D721Med (cell line): ENCODE measurements at places on chromosomes 3 and 15.

DNA sequence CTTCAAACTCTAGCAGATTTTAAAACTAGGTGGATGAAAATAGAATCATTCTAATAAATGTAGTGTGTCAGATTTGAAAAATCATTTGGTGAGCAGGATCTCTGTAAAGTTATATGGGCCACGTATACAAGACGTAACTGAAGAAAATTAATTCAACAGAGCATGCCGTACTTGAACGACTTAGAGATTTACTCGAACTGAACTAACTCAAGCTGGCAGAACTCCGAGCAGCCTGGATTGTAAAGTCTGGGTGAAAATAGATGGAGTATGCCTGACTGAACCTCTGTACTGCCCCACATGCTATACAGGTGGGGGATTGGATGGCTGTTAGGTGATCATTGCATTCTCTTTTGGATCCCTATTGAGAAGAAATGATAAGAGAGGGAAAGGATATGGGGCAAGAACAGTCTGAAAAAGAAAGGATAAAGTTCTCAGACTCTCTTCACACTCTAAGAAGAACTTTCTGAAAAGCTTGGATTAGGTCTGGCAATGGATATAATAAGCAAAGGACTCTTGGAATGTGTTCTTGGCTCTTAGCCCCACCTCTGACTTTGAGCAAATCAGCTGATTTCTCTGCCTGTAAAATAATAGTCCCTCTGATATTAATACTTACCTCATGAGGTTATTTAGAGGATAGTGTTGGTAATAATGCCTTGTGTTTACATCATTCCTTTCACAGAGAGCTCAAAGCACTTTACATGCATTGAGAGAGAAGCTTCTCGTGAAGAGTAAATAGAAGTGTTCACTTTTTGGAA lies 147.5 kb downstream of the FILIP1L start:
- no peak for DNase-seq

DNA sequence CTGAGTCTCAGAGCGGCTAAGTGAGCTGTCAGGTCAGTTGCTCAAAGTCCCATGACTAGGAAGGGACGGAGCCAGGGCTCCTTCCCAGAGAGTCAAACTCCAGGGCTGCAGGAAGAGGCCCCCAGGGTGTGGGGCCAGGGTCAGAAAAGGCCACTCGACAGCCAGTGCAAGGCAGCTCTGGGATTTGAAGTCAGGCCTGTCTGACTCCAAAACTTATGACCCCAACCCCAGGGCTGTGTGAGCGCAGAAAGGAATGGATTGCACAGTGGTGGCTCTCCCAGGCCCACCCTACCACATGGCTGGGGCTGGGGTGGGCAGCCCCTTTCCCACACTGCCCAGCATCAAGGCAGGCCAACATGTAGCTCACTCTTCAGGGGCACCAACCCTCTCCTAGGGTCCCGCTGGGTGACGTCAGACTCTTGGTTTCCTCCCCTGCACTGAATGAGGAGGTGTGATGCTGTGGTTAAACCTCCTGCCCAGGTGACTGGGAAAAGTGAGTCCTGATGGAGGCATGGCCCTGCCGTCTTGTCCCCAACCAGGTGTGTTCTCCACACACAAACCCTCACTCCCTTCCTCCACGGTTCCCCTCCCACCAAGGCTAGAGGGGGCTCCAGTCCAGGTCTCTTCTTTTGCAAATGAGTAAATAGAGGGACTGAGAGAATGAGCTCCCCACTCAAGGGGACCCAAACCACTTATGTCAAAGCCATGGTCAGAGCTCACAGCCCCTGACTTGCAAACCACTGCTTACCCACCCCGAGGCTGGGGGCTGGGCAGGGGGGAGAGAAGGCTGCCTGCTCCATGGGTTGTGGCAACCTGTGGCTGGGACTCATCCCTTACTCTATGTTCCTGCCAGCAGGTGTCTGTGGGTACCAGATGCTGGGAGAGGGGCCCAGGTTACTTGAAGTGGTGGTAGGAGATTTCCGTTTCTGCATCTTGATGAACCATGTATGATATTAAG lies 23.8 kb upstream of the CORO2B start:
- DNase-seq: no peak

GRCh38 chr3:86890741-86891396 lies 100.1 kb downstream of the VGLL3 start:
- no peak for DNase-seq

DNA sequence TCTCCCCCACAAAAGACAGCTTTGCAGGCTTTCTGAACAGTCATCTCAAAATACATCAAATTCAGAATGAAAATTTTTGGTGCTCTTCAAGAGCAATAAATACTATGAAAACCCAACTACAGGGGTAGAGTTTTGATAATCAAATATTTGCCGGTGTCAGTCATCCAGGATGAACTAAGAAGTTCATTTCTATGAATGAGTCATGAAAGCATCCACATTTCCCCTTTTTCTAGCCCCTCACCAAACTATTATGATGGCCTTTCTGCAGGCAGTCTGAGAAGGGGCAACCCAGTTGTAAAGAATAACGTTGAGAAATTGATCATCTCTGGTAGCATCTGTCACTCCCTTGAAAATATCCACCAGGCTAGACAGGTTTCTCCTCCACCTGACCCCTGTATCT lies 3.1 kb upstream of the LPCAT4 start:
- DNase-seq: no peak

- DNase-seq: no peak
Measured at GRCh38 chr3:197345390-197345789, 47.0 kb upstream of the DLG1 start.

- DNase-seq: no peak
Measured at GRCh38 chr3:197854596-197855343, 63.7 kb downstream of the LRCH3 start.

GRCh38 chr15:57218826-57219576 lies 157.3 kb upstream of the CGNL1 start:
- DNase-seq: no peak

DNA sequence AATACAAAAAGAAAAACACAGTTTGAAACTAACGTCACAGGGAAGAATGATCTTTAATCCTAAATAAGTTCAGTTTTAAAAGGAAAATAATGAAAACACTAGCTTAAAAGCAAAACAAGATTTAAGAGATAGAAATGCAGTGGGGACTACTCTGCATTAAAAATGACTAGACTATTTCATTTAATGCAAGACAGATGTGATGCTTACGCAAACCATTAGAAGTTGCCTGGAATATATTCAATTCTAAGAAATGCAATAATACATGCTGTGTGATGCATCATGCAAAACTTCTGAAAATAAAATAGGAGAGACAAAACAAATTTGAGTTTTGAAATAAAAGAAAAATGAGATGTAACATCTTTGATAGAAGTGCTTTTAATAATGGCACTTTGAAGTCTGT lies 97.6 kb upstream of the STRIT1 start:
- no peak for DNase-seq

DNA sequence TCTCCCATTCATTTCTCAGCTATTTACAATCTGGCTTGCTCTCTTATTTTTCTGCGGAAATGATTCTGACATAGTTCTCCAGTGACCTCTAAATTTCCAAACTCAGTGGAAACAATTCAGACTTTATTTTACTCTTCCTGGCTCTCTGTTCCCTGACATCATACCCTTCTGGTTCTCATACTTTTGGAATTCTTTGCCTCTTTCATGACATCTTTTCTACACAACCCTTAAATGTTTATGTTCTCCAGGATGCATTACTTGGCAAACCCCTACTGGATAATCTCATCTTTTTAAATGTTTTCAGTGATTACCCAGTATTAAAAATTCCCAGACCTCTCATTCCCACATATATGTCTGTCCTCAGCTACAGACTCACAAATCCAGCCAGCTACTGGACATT lies 23.9 kb upstream of the PLSCR4 start:
- no peak for DNase-seq

DNA sequence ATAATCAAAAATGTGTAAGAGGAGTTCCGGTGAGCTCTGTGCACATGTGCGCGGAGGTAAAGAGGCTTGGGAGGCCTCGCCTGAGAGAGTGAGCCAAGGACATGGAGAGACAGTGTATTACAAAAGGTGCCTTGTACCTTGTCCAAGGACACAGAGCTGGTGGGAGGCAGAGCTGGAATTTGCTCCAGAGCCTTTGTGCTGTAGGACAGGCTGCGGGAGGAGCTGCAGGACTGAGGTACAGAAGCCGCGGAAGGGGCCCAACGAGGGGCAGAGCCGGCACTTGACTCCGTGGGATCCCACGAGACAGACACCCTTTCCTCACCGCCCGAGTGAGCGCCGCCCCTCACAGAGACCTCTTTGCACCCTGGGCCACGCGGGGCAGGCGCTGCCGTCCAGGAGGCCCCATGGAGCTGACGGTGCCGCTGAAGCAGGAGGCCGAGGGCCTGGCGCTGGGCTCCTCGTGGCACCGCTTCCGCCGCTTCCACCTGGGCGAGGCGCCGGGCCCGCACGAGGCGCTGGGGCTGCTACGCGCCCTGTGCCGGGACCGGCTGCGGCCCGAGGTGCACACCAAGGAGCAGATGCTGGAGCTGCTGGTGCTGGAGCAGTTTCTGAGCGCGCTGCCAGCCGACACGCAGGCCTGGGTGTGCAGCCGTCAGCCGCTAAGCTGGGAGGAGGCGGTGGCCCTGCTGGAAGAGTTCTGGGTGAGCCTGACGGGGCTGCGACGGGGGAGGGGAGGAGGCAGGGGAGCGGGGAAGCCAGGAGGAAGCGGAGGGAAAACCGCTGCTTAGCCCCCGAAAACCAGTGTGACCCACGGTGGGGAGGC lies 68.7 kb downstream of the SLTM start:
- no peak for DNase-seq

DNA sequence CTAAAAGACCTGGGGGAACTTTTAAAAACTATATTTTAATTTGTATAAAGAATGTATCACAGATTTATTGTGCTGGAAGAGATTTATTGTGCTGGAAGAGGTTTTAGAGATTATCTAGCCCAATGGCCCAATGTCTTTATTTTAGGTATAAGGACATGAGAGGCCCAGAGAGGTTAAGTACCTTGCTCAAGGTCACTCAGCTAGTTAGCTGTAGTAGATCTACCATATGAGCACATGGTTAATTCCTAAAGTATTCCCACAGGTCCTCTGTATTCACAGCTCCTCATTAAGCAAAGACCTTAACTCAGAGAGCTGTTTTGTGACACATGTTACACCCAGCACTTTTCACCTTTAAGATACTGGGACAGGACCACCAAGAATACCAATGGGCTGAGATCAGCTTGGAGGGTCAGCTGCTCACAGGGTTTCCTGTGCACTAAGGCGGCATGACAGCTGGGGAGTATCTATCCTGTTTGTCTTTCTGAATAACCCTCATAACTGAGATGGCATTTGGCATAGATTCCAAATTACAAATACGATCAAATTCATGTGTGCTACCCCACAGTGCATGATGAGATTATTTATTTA lies 143.1 kb upstream of the TBL1XR1 start:
- no peak for DNase-seq

DNA sequence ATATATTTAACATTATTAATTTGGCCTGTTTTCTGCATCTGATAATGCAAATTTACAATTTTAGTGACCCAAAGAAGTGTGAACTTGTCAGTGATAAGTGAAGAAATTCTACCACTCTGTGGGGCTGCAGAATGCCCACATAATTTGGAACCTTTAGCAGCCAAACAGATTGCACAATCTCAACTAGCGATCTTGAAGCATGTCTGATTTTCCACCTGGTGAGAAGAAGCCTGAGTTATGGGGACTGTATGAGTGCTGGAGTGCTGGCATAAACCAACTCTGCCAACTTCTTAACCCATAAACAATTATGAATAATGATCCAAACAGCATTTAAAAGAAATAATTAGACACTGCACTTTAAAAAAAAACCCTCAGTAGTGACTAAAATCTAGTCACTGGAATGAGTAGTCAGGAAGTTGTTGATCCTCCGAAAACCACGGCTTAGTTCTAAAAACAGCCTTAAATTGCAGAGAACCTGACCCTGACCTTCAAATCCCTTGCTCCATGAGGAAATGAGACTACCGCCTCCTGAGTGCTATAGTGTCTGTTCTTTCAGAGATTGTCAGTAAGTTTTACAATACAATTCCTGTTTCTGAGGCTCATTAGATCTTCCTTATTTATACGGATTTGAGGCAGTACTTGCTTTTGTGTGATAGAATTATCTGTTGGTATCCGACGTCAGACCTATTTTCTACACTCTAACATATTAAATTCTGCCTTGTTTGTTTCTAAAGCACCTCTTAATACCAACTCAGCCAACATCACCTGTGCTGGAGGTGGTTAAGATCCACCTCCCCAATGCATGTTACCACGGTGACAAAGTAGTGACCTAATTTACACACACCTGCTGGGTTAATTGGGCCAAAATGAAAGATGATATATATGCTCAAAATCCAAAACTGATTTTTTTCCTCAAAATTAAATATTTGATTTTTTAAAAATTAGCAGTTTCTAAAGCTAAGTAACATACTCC lies 267.7 kb downstream of the ZBTB20 start:
- DNase-seq: no peak

GRCh38 chr3:53248161-53248560 lies 7.7 kb downstream of the TKT start:
- DNase-seq: no peak

GRCh38 chr3:197554196-197554561 lies 1.6 kb downstream of the BDH1 start:
- DNase-seq: no peak

DNA sequence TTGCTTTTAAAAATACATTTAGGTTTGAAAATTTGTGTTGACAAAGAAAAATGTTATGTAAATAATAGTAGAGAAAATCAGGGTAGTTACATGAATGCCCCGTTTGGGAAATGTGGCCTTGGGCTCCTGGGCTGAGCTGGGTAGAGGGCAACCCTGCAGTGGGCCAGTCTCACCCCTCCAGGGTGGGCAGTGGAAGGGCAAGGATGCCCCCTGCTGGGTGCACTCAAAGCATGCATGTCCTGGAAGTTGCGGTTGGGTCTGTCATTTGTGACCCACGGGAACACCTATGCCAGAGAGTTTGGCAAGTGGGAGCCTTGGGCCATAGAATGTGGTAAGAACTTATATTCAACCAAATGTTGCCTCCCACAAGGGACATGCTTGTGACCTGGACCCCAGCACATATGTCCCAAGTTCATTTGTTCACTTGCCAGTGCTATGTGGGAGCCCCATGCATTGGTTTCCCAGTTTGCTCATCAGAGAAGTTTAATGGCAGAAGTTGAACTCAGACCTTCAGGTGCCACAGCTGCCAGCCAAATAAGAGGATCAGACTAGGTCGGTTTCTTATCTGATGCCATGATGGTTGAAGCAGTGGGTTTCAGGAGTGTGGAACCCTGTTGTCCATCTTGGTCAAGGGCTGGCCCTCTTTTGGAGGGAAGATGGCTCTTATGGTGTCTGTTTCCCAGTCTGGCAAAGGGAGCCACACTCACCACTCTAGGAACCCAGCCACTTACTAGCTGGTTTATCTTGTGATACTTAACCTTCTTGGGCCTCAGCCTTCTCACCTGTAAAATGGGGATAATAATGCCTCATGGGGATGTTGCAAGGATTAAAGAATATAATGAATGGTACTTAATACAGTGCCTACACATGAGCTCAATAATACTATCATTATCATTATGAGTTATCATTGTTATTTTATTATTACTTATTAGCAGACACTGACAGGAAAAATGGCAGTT lies 2.5 kb upstream of the PLCB2 start:
- no peak for DNase-seq
